Ascending aorta (tissue), 2 donors: ENCODE measurements at places on chromosomes 12 and 14.

GRCh38 chr14:29749829-29750228 lies 177.8 kb downstream of the PRKD1 start:
- H3K4me3 ChIP-seq = no peak overlapping the region
- DNase-seq = no peak

DNA sequence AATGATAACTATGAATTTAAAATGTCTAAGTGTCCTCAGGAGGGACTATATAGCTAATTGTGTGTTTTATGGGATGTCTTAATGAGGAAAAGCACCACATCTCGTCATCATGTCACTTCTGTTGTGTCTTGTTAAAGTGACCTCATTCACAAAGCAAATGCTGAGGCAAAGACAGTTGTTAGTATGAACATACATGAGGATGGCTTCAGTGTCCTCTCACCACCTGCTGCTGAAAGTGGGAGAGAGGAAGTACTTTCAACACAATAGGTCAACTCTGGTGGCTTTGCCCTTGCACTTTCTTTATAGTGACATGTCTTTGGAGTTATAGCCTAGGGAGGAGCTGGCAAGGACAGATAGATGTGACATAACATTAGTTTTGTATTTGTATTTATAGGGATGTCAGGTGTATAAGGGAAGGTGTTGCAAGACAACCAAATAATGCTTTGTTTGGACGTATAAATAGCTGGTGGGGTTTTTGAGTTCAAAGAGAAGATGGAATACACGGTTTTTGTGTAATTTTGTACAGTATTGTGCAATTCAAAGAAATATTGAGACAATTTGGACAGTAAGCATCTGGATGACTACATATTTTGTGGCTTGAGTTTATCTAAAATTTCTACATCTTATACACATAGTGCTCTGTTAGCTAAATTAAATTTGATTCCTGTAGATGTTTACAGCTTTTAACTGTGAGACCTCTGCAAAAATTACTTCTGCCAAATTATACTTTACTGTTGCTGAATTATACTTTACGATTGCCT lies 131.7 kb upstream of the ATP2B1 start:
- H3K27me3 ChIP-seq = no peaks in the 10 kb centered on the region
- no peak overlapping the region for H3K4me3 ChIP-seq
- DNase-seq = no peak

- DNase-seq = no peak
- no peaks in the 10 kb centered on the region for H3K36me3 ChIP-seq
- no peaks in the 10 kb centered on the region for H3K4me1 ChIP-seq
- H3K27ac ChIP-seq = no peak overlapping the region
Observed at GRCh38 chr14:54909817-54910558, 7.4 kb upstream of the GCH1 start.

GRCh38 chr14:101470266-101470665 lies 91.0 kb upstream of the DIO3 start:
- H3K4me1 ChIP-seq = peaks cover under 1% of the 10 kb centered on the region
- H3K36me3 ChIP-seq = no peaks in the 10 kb centered on the region

GRCh38 chr12:14356147-14356546 lies 9.3 kb upstream of the ATF7IP start:
- no peaks in the 10 kb centered on the region for H3K27me3 ChIP-seq
- H3K27ac ChIP-seq = no peak overlapping the region
- H3K4me1 ChIP-seq = no peaks in the 10 kb centered on the region
- H3K4me3 ChIP-seq = no peak overlapping the region
- H3K36me3 ChIP-seq = no peaks in the 10 kb centered on the region
- DNase-seq = no peak
